ENCODE measurements at places on chromosomes 16 and 17.

DNA sequence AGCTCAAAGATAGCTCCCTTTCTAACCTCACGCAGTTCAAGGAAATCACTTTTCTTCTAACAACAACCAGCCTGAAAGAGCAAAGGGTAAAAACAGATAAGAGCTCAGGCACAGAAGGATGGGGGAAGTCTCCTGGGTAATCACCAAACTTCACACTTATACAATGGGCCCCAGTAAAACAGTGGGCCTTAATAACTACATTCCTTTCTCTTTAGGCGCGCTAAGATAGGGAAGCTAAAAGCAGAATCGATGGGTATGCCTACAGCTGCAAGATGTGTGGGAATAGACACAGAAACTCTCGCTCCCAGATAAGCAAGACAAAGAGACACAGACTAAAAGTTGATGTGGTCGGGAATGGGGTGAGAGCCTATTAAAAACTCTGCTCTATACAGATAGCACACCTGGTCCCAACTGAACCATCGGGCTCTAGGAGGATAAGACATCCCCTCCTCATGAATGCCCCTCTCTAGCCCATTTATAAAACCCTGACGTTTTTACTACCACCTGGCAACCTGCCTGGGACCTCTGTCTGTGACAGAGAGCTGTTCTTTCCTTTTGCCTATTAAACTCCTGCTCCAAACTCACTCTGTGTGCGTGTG, 826 bp downstream of the LYZL6 start:
- no peak for DNase-seq

DNA sequence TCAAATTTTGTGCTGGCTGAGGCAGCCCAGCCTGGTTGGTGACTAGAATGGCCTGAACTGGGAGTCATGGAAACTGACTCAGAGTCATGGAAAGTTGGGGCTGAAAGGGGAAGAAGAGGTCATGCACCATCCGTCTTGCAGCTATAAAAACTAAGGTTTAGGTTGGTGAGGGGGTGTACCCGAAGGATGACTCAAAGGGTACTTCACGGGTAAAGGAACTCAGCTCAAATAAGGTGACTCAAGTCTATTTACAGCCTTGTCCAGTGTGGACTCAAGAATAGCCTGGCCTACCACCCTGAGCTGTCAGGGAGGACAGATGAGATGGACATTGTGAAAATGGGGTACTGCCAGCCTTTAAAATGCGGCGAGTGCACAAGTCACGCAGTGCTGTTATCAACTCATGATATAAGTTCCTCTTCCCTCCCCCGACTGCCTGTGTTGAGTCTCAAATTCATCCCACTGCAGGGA, 18.6 kb downstream of the CD300LB start:
- DNase-seq, result no peak

DNA sequence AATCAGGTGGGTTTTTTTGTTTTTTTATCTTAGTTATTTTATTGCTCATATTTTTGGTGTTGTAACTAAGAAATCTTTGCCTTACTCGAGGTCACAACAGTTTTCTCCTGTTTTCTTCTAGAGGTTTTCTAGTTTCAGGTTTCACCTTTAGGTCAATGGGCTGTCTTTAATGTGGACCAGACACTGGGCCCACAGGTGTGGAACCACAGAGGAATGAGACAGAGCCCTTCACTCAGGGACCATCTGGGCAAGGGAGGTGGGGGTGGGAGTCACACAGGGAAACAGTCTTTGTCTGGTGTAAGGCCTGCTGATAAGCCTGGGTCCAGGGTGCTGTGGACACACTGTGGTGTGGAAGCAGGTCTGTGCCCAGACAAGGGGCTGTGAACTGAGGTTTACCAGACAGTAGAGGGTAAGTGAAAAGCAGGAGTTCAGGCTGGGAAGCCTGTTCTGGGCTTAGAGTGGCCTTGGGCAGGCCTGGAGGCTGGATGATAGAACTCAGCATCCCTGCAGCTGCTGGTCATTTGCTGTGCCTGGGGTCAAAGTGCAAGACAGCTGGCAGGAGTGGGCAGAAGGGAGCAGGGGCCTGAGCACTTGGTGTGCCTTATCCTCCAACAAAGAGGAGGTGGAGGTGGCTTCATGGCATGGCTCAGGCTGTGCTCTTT, 75.6 kb downstream of the SPECC1 start:
- DNase-seq, result no peak

- no peak for DNase-seq
These were observed 114.2 kb downstream of the SOX9 start for GRCh38 chr17:72234985-72235384.

- DNase-seq, result no peak
These were observed 18.4 kb downstream of the NPIPA1 start for GRCh38 chr16:14955546-14956231.

DNA sequence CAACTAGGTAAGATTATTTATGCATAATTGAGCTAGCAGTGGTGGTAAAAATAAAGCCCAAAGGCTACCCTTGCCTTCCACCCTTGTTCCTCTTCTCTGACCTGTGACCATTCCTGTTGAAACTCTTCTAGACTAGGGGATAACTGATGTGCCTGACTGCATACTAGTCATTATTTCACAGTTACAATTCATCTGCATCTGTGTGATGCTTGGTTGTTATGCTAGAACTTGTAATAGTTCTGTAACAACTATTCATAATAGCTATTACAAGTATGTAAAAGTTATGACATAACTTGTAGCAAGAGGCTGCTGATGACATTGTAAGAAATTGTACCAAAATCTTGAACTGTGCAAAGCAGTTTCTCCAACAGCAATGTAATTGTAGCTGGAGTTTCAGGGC, 2.4 kb upstream of the VAC14 start:
- DNase-seq, result no peak

All from GM20000 (cell line).